ENCODE measurements at places on chromosomes 3 and 15.

- no peak for DNase-seq
These were observed 698.4 kb upstream of the CCDC54 start for GRCh38 chr3:106678657-106679390.

- no peak for DNase-seq
These were observed 23.9 kb upstream of the XIRP1 start for GRCh38 chr3:39216176-39216790.

DNA sequence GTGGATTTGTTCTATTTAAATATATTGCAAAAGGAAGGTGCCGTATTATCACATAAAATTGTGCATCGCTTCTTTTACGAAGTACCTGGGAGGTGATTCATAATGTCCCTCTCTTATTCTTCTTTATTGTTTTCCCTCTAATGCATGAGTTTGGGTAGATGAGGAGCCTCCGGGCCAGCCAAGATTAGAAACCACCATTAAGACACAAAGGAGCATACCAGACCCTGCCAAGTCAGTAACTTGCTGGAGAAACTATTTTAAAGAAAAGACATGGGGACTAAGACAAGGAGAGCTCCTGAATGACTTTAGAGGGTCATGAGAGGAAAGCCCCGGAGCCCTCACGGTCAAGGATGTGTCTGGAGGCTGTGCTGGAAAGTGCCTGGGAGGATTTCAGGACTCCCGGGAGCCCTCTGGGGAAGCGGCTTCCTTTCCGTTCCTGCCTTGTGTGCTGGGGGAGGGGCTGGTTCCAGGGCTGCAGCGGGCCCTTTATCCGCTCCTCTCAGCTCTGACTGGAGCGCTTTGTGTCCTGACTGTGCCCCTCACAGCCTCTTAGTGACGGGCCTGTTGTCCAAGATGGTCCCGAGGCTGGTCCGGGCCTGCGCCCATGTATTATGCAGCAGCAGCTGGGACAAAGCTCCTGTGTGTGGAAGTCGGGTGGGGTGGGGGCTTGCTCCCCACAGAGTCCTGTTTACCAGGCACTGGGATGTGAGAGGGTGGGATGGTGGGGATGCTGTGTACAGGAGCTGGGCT is 35.7 kb downstream of the CORO2B start:
- DNase-seq = peak; percentile 96

GRCh38 chr15:58545307-58546065 is 113.7 kb downstream of the LIPC start:
- DNase-seq = no peak

DNA sequence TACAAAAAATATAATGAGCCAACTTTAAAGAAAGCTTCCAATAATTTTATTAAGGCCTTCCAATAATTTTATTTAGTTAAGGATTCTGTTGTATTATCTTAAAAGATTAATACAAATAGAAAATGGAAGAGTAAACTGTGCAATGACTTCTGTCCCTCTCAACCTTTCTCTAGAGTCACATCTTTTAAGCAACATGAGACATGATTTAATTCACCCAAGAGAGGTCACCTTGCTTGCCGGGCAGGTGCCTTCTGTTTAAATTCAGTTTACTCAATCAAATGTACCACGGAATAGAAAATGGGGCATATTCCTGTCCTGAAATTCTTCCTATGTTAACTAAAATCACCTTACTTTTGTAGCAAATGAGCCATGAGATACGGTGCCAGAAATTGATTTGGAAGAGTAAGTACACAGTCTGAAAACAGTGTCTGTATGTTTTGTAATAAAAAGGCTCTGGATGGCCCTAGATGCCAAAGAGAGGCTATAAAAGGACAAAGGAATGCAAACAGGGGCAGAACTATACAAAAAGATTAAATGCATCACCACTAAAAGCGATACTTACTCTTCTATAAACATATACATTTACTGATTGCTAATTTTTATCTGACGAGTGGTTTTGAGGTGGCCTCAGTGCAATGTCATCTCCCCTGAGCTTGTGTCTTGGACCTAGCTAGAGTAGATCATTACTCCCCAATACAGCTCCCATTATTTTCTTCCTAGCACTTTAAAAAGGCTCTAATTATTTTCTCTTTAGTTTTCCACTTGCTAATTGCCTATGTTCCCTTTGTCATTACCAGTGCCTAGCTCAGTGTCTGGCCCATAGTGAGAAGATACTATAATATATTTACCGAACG is 134.0 kb downstream of the FHIT start:
- no peak for DNase-seq

GRCh38 chr15:81155375-81156218 is 21.5 kb downstream of the CFAP161 start:
- no peak for DNase-seq

- no peak for DNase-seq
These were observed 5.9 kb downstream of the SOX2 start for GRCh38 chr3:181717549-181718171.

GRCh38 chr3:2603692-2604289 is 505.1 kb downstream of the CNTN4 start:
- no peak for DNase-seq

- no peak for DNase-seq
These were observed 173.7 kb downstream of the SSR3 start for GRCh38 chr3:156381253-156381652.

- DNase-seq = no peak
These were observed 531.3 kb upstream of the MCTP2 start for GRCh38 chr15:93700051-93700450.

GRCh38 chr15:94168250-94168649 is 63.1 kb upstream of the MCTP2 start:
- no peak for DNase-seq

- DNase-seq = no peak
These were observed 61.2 kb upstream of the MFGE8 start for GRCh38 chr15:88974392-88974791.

Measured in posterior cingulate gyrus (tissue), 11 donors.